ENCODE measurements at places on chromosomes 2 and 18.

DNA sequence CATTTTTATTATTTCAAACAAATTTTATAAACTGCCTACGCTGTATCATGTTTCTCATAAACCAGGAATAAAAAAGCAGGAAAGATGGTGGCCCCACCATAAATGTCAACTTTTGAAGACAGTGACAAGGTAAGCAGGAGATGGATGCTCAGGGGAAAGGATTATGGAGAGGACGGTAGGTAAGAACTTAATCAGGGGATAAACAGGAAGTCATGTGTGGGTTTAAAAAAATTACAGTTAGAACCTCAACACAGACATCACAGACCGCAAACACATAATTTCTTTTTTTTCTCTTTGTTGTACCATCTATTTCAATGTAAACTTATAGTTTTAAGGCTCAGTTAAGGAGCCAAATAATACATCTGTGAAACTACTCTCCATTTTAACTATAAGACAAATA is 575.2 kb upstream of the SLC8A1 start:
- no peak for DNase-seq

DNA sequence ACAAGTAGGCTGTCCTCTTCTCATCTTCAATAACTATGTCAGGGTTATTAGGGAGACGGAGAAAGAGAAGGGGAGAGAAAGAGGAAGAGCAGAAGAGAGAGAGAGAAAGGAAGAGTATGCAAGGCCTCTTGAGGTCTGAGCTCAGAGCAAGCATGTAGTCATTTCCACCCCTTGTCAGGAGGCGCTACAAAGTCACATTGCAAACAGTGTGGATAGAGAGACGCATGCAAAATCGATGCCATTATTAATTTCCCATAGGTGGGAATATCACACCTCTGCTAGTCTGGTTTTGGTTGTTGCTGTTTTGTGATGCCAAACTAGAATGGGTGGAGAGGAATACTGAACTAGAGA is 24.2 kb upstream of the SERPINE2 start:
- no peak for DNase-seq

GRCh38 chr2:171227066-171227782 is 66.5 kb upstream of the TLK1 start:
- no peak for DNase-seq

GRCh38 chr2:173148520-173148919 is 72.9 kb downstream of the MAP3K20 start:
- no peak for DNase-seq

DNA sequence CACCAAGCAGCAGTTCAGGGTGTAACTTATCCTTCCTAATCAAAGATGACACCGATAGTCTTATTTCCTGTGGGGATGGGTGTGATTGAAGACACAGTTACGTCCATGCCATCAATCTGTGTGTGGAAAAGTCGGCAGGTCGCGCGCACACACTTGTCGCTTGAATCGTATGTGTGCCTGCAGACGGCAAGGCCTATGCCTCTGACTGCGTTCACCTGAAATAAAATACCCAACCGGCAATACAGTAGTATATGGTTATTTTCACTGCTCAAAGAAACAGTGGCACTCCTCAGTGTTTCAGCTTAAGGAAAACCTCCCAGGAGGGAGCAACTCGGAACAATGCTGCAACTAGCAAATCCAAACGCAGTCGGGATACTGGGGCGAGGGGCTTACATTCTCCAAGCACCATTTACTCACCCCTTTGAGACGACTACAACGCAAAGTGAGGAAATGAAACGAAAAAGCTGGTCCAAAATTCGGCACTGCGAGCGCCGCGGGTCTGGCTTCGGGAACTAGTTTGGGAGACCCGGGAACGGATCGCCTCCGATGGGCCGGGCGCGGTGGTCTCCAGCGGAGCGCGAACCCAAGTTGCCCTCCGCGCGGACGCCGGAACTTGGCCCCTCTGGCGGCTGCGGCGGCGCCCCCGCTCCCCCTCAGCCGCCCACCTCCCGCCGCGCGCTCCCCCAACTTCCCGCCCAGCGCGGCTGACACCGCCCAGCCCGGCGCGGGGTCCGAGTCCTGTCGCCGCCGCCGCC is 675 bp downstream of the PRKD3 start:
- no peak for DNase-seq

DNA sequence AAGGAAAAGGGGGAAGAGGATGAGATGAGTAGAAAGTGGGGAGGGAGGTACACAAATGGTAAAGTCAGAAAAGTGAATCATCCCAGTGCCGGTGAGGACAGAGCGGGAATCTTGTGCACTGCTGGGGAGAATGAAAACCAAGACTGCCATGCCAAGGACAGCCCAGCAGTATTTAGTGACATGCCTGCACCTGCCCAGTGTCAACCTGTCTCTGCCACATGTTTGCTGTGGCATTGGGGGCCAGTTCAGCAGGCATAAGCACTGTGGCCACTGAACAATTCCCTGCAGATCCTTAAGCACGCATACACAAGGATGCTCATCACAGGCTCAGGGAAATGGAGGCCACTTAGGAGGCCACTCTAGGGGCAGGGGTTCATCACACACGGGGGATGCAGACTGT is 5.2 kb upstream of the KCNK3 start:
- no peak for DNase-seq

DNA sequence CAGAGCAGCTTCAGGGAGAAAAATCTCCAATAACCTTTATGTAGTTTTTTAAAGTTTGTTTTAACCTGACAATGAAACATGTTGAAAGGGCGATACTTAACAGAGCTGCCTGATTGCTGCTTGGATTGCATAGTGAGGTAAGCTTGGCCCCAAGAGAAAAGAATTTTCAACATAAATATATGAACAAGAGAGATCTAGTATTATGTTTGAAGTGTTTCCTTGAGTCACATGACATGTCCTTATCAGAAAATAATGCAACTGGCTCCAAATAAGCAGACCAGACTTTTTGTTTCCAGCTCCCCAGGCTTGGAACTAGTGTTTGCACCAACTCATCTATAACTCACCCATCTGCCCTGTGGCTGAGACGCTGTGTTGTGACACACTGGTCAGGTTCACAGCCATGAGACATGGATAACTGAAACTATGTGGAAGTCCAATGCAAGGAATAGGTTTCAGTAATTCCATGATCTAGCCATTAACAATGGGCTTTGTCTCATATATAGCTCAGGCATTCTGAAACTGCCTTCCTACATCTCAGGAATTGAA is 44.7 kb downstream of the ABCB11 start:
- no peak for DNase-seq

- no peak for DNase-seq
These were observed 45.3 kb upstream of the IL1R2 start for GRCh38 chr2:101946372-101947039.

GRCh38 chr2:216132585-216132984 is 23.4 kb downstream of the XRCC5 start:
- no peak for DNase-seq

- DNase-seq = no peak
These were observed 21.6 kb downstream of the TRPM8 start for GRCh38 chr2:233938676-233939370.

DNA sequence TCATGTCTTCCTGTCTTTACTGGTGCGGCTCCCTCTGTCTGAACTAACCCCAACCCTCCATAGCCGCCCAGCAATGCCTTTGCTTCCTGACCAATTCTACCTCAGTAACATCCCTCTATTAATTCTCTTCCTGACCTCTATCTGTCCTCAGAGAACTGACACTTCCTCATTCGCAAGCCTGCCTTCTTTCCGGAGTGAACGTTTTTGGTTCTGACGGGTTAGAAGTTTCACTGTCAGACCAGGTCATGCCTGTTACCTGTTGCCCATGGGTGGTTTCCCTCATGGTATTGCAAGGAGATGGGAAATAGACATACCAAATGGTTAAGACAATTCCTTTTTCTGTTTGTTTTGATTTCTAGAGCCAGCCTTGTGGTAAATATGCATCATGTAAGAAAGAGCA is 453.4 kb upstream of the SLC14A2 start:
- DNase-seq = no peak

- no peak for DNase-seq
These were observed 155.4 kb downstream of the STK39 start for GRCh38 chr2:168091986-168092385.

- no peak for DNase-seq
These were observed 475 bp upstream of the TWIST2 start for GRCh38 chr2:238847419-238847801.

- DNase-seq = no peak
These were observed 17.6 kb upstream of the TMEM247 start for GRCh38 chr2:46461709-46462171.

- DNase-seq = peak; percentile 30
These were observed 378 bp upstream of the IAH1 start for GRCh38 chr2:9473985-9474360.

- DNase-seq = no peak
These were observed 22.2 kb downstream of the SPAG16 start for GRCh38 chr2:213306316-213306942.

DNA sequence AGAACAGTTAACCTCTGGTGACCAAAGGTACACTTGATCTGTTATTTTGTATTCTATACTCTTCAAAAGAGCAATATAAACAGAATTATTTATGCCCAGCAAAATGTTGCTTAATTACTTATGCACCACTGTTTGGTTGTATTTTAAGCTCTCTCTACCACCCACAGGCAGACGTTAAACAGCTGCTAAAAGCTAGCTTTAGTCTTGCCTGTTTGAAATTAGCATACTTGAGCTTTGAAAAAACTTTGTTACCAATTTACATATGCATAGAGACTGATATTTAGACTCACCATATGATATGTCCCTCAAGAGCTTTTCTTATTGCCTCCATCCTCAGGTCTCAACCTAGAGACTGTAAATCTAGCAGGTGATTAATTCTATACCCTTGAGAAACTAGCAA is 426.9 kb downstream of the NR4A2 start:
- no peak for DNase-seq

GRCh38 chr18:24055009-24055804 is 40.7 kb downstream of the TTC39C start:
- DNase-seq = no peak

DNA sequence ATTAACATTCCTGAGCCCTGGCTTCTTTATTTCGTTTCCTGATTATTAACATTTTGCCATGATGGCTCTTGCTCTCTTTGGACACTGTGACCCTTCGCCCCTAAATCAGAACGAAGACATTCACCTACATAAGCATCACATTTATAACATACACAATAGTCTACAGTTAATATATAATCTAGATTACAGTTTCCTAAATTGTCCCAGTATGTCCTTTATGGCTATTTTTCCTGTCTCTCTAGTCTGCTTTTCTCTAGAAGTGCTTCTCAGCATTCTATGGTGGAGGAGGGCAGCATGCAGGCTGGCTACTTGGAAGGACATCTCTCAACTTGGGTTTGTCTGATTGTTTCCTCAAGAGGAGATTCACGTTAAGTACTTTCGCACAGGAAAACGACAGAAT is 49.9 kb downstream of the FAM210A start:
- no peak for DNase-seq

DNA sequence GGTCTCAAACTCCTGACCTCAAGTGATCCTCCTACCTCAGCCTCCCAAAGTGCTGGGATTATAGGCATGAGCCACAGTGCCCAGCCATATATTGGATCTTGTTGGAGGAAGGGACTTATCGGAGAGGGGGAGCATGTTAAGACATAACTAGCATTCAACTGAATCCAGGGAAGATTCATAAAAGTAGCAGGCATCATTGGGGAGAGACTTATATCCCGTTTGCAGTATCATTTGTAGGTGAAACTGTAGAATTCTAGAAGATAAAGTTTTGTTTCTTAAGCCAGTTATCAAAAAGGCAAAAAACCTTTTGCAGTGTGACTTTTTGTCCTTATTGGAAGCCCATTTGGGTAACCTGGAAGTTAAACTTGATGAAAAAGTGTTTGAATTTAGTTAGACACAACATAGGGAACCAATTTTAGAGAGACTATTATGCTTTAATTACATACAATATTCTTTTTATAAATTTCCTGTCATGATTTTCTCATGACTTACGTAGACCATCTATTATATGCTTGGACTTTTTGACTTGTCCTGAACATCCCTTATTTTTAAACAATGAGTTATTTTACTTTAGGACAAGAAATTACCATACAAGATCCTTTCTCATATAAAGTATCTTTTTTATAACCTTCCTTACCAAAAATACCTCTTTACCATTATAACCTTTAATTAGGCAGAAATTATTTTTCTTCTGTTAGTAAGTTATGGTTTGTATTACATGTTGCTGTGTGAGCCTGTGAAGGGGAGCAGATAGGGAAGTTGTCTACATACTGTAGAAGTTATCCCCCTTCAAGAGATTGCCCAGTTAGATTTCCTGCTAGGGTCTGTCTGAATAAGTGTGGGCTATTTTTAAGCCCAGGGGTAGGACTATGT is 20.3 kb downstream of the RAB3GAP1 start:
- no peak for DNase-seq

- no peak for DNase-seq
These were observed 9.8 kb upstream of the EPG5 start for GRCh38 chr18:45976974-45977373.

- no peak for DNase-seq
These were observed 3.1 kb upstream of the MALT1 start for GRCh38 chr18:58668211-58668610.

- no peak for DNase-seq
These were observed 35.0 kb downstream of the TSN start for GRCh38 chr2:121790276-121790956.

DNA sequence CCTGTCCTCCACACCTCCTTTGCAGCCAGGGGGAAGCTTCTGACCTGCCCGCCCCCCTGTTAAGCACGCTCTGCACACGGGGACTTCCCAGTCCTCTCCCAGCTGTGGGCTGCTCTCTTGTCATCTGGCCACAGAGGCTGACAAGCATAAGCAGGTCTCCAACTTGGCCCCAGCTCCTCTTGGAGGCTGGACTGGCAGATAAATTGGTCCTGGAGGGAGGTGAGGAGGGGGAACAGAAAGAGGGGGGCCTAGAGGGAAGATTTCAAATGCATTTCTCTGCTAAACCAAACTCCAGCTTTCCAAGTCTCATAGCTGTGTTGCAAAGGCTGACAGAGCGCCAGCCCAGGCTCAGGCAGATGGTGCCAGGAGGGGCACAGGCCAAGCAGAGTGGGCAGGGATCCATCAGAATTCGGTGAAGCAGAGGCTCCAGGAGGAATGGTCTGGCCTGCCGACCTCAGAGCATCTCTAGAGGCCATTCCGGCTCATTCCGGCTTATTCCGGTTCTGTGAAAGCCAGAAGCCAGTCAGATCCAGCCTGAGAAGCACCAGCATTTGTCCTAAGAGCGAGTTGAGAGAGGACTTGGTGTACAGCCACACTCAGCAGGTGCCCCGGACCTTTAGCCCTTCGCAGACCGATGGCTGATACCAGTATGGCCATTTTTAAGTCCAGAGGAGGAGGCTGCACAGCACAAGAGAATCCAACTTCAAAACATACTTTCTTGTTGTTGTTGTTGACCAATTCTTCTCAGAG is 508.9 kb upstream of the MYT1L start:
- DNase-seq = no peak

- no peak for DNase-seq
These were observed 122.0 kb downstream of the COPS8 start for GRCh38 chr2:237207646-237208045.

Data from stimulated activated CD4-positive, alpha-beta T cell treated with anti-CD3 and anti-CD28 coated beads, TNF-alpha, amount 100 ng/mL, for 1 hour (primary cell).